ENCODE measurements at places on chromosomes 12 and 14.

DNA sequence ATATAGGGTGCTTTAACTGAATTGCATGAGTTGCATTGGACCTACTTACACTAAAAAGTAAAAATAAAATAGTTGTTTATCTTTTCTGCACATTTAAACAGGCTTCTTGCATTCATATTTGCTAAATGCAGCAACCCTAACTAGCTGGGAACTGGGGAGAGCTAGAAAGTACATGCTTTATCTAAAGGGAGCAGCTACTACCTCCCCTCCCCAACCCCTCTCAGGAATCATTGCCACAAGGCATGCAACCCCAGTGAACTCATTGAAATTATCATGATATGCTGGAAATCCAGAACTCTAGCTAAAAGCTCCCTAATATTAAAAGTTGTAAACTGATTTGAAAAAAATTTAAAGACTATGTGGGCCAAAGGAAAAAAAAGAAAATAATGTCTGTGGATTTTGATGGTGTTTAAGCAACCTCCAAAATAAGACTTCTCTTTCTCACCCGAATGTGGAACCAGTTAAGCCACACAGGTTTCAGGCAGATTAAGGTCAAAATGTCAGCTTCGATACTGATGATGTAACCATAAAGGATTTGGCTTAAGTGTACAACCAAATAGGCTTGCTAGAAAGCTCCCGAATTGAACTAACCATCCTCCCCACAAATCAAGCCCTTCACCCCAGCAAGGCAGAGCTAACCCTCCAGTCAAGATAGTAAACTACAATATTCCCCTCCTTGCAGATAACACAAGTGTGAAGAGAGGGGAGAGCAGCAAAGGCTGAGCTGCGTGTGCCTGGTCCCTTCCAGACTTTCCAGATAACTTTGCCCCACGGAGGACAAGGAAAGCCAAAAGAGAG, 13.8 kb upstream of the POC1B start:
- no peak for DNase-seq

DNA sequence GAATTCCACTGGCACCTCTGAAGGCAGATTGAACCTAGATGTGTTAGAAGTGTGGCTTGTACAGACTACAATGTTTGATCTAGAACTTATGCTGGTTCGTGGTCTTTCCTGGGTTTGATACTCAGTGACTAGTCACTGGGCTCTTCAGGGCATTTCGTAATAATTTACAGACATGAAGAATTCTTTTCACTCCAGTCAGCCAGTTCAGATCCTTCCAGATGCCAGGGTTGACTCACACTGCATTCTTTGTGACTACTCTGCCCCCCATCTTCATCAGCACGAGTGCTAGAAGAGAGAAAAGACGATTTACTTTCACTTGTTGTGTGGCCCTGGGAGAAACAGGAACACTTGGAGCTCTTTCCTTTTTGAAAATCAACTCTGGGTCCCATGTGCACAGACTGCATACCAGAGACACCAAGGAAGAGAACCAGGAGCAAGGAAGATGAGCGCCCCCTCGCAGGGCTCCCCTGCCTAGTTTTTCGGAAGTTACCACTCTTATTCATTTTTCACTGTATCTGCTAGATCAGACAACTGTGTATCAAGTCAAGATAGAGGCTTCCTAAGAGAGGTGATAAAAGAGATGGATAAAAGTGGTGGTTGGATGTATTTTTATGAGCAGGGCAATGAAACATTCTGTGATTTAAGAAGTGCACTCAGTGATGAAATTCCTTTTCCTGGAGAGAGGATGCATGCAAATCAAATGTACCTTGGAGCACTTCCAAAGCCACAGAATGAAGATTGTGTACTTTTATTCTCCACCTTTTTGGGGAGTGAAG, 33.5 kb upstream of the EVL start:
- no peak for DNase-seq

DNA sequence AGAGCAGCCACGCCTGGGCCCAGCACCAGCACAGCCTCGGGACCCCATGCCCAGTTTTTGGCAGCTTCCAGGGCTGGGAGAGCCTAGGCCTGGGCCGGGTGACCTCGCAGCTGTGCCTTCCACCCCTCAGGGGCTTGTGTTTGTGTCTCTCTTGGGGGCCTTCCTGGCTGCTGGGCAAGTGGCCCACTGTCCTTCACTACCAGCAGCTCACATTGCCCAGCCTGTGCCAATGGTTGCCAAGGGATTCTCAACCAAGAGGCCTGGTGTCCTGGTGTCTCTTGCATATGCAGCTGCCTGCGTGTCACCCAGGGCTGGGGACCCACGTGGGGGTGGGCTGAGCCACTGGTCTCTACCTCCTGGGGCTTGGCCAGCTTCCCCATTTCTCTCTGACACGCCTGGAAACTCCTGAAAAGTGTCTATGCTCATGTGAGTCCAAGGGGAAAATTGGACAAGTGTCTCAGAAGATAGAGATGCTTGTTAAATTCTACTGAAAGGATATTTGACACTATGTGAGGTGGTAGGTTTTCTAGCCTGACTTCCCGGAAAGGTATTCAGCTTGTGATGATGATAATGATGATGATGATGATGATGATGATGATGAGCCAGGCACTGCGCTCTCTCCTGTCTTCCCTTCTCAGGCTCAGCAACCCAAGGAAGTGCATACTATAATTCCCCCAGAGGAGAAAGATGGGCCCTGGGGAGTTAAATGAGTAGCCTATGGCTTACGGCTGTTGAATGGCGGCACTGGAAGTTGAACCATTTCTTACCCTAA, 48.8 kb upstream of the ESRRB start:
- DNase-seq = no peak

- DNase-seq = no peak
Measured at GRCh38 chr12:113582521-113583218, 111.0 kb upstream of the LHX5 start.

DNA sequence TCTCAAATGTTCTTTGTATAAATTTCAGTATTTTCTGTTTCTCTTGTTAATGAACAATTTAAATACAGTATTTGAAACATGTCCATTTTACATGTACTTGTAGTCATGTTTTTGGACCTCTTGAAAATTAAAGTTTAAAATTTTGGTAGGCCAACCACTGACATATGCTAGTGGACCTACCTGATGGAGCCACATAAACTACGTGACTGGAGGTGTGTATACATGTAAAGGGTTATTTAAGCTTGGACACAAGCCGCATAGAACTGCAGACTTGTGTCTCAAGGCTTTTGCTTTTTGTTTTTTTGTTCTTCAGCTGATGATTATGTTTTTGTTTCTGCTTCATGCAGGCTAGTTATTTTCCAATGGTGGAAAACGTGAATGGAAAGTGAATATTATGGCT, 568.5 kb upstream of the MDGA2 start:
- no peak for DNase-seq

DNA sequence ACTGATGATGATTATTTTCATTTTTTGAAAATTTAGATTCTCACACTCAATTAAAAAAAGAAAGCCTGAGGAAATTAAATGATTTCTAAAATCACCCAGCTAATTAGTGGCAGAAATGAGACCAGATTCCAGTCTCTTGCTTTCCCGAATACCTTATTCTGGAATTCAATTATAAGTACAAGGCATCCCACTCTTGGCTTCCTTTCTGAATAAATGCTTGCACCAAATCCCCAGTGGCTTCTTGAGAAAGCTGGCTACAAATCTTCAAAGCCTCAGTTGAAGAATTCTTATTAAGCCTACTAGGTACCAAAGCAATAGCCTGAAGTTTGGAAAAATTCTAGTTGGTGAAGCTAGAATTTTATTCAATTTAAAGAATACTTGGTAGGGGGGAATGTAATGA, 476.6 kb downstream of the DIO2 start:
- DNase-seq = no peak

- no peak for DNase-seq
Measured at GRCh38 chr12:118188690-118189371, 52.9 kb downstream of the PEBP1 start.

DNA sequence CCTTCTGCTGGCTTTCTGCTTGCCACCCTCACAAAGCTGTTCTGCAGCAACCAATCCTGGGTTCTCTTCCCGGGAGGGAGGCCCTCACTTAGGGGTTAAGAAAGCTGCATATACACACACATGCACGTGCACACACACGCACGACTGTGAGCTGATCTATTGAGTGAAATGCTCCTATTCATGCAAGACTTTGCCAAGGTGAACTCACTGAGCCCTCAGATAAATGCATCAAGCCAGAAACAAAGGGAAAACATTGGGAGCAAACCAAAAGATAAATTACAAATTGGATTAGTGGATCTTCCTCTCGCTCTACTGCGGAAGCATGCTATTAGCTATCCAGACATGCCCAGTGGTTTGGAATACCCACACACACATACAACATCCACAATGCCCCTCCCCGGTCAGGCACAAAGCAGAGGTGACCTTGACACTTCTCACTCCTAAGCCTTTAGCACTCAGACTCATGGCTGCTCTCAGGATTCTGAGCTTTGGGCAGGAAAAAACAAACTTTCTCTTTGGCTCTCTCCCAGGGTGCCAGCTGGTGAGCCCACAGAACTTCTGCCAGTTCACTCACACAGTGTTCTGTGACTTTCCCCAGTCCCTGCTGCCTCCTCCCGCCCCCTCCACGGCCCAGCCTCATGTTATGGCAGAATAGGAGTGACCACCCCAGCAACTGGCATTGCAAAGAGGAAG, 320.0 kb downstream of the DPF3 start:
- no peak for DNase-seq

- DNase-seq = no peak
Measured at GRCh38 chr12:119942386-119942785, 46.6 kb upstream of the BICDL1 start.

GRCh38 chr12:34389378-34390170, 367.3 kb downstream of the ALG10 start:
- DNase-seq = no peak

DNA sequence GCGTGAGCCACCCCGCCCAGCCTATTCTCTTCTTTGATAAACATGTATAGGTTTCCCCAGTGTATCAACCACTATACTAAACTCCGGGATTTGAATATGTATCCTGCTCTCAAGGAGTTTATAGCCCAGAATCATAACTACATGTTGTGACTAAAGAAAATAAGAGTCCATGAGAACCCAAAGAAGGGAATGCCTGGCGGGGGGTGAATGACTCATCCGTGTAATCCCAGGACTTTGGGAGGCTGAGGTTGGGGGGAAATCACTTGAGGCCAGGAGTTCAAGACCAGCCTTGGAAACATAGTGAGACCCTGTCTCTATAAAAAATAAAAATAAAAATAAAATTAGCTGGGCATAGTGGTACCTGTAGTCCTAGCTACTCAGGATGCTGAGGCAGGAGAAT, 57.2 kb downstream of the SIX6 start:
- no peak for DNase-seq

DNA sequence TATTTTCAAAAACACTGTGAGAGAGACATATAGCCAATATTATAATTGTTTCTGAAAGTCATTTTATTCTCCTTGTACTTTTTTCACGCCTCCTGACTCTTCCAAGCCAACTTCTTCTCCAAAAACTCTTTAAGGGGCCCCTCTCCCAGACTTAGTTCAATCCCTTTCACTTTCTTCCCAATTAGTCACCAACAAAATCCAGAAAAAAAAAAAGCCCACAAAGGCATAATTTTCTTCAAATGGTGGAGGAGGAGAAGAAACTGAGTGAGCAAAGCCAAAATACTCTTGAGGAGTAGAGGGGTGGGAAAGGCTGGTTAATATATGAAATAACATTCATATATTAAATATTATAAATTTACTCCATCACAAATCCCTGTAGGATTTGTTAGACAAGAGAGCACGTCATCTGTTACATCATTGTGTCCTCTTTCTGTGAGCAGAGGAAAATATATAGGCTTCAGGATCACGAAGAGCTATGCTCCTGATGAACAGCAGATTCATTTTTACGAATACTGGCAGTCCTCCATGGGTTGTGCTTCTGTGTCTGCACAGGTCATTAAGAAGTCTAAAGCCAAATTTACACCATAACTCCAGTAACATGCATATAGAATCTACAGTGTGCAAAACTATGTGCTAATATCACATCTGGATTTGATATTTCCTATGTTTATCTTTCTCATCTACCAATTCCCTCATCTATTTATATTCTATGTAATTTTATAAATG, 25.9 kb upstream of the NID2 start:
- DNase-seq = no peak

DNA sequence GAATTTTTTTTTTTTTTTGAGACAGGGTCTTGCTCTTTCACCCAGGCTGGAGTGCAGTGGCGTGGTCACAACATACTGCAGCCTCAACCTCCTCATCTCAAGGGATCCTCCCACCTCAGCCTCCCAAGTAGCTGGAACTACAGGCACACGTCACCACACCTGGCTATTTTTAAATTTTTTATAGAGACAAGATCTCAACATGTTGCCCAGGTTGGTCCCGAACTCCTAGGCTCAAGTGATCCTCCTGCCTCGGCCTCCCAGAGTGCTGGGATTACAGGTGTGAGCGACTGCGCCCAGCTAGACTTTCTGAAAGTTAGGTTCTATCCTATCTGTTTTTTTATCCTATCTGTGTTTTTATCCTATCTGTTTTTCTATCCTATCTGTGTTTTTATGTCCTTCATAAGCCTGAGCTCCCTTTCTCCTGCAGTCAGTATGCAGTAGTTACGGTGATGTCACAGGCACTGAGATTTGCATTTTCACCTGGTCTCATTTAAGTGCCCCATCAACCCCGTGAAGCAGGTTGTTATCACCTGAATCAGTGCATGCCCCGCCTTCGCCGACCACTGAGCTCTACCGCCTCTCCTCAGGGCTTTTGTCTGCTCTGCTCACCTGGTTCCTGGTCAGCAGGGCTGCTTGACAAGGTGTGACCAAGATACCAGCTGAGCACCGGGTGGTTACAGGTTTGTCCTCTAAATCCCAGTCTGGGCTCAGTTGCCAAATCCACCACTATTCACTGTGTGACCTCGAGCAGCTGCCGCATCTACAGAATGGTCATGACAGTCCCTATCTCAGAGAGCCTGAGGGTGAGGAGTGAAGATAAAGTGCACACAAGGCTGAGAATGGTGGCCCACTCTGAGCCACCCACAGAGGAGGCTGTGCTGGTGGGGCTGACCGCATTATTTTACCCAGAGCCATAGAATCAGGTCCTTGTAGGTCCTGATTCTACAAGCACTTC, 33.1 kb downstream of the SYNDIG1L start:
- no peak for DNase-seq
